ENCODE measurements at places on chromosomes 12 and 14.

GRCh38 chr12:62021808-62022207 is 238.4 kb upstream of the USP15 start:
- no peak for DNase-seq

GRCh38 chr14:94390372-94391086 is 2.1 kb upstream of the SERPINA1 start:
- DNase-seq: no peak

DNA sequence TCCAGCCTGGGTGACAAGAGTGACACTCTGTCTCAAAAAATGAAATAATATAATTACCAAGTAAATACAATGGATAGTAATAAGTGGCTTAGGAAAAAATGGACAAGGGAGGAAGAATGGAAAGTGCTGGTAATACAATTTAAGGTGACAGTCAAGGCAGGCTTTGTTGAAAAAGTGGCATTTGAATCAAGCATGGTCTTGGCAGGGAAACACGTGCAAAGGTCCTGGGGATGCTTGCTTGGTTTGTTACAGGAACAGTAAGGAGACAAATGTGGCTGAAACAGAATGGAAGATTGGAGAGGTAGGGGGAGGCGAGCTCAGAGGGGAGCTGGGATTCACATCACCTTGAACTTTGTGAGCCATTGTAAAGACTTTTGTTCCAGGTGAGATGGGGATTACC is 153.2 kb downstream of the TMEM132C start:
- DNase-seq: no peak

GRCh38 chr12:53683494-53683893 is 7.6 kb upstream of the ATP5MC2 start:
- no peak for DNase-seq

GRCh38 chr12:99055299-99055698 is 410.2 kb downstream of the APAF1 start:
- DNase-seq: no peak

DNA sequence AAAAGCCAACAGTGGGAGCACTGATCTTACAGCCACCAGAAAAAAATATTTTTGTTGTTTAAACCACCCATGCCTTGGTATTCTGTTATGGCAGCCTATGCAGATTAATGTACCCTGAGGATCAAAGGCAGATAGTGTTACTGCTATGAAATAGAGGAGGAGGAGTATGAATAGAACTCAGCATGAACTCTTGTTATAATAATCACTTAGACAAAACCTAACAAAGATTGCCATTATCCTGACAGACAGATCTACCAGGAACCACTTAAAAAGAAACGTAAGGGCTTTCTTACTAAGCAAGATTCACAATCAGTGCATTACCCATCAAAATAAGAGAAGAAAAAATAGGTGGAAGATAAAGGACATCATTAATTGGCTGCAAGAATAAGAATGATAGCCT is 558.3 kb downstream of the GALC start:
- no peak for DNase-seq

- DNase-seq: no peak
Measured at GRCh38 chr14:68947802-68948201, 31.3 kb downstream of the ACTN1 start.

DNA sequence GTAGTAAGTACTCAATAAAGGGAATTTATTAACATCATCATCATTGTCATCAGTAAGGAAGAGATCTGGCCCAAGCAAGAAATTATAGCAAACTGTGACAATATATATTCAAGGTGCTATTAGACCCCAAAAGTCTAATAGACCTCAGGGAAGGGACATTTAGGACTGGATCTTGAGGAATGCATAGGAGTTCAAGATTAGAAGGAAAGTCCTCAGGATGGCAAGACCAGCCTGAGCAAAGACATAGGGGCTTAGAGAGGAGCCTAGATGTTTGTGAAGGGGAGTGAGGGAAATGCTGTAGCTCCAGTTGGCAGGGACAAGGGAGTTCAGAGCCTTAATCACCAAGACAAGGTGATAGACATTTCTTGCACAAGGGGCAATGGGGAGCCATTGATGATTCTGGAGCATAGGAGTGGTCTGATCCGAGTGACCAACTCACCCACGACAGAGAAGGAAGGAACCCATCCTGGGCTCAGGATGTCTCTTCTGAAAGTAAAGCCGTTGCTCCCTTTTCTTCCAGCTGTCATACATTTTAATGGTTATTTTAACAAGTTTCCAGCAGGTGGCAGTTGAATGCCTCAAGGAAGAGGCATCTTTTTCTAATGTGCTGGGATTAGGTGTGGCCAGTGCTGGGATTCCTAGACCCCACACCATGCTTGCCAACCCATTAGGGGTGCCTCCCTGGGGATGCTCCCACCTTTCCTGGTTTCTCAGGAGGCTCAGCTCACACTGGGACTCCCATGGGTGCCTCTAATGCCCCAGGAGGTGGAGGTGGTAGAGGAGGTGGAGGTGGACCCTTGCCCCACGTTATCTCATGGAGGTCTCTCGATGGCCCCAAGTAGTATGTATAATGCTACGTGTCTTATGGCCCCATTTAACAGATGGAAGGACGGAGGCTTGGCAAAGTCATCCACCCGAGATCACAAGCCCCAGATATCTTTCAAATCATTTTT is 37.8 kb downstream of the PHETA1 start:
- DNase-seq: no peak

- no peak for DNase-seq
Measured at GRCh38 chr12:25957793-25958427, 572 bp upstream of the RASSF8 start.

- DNase-seq: no peak
Measured at GRCh38 chr12:10098791-10099190, at the start of gene CLEC1A. TSS of gene CLEC1A (minus strand) at chr12:10098985. CDS start at chr12:10098922, 63 bp downstream.

- no peak for DNase-seq
Measured at GRCh38 chr14:53048631-53049030, 97.8 kb upstream of the FERMT2 start.

Data from stimulated activated CD4-positive, alpha-beta T cell treated with anti-CD3 and anti-CD28 coated beads, TNF-alpha, amount 100 ng/mL, for 24 hours (primary cell).